Liver (tissue), 10 donors: ENCODE measurements at places on chromosomes 3 and 15.

DNA sequence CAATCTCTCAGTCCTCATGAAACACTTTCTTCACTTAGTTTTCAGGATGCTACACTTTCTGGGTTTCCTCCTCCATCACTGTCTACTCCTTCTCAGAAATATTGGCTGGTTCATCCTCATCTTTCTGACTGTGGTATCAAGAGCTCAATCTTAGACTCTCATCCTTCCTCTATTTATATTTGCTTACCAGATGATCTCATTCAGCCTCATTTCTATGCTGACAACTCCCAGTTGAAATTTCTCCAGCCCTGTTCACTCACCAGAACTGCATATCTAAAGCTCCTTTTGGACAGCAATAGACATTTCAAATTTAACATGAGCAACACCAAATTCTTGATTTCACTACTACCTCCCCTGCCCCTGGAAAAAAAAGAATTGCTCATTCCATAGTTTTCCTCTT is 48.0 kb upstream of the FBN1 start:
- no peak for DNase-seq

- no peak for DNase-seq
These were observed 806.3 kb downstream of the DIPK2A start for GRCh38 chr3:144777906-144778305.

GRCh38 chr15:86588413-86588812 is 508.7 kb downstream of the AGBL1 start:
- DNase-seq = no peak

GRCh38 chr3:23487015-23487414 is 283.9 kb downstream of the UBE2E2 start:
- DNase-seq = no peak

DNA sequence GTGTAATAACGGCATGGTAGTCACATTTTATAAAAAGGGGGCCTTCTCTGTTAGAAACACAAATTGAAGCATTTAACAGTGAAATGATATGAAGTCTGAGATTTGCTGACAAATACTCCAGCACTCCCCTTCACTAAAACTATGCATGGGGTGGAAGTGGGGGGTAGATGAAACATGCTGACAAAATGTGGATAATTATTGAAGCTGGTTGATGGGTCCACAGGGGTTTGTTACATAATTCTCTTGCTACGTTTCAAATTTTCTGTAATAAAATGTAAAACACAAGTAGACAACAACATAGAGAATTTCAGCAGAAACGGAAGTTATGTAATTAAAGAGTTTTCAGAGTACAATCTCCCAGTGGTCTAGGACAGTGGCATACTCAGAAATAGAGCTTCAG is 37.0 kb downstream of the MCF2L2 start:
- no peak for DNase-seq

DNA sequence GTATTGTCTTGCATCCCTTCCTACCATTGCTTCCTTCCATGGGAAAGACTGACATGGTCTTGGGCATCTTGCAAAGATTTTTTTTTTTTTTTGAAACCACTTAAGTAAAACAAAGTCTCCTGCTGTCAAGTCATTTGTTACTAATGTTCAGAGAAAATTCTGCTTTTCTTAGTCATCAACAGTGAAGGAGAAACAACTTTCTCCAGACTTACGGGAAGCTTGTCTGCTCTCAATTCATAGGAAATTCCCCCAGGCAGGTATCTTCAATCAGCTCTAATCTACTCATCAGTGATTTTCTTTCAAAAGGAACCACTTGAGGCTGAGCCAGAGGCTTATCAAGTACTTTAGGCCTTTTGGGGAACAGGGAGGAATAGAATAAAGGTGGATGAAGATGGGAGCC is 15.9 kb upstream of the DRD3 start:
- no peak for DNase-seq

GRCh38 chr3:139636511-139636910 is 41.3 kb downstream of the NMNAT3 start:
- no peak for DNase-seq

- DNase-seq = no peak
These were observed 843.6 kb upstream of the ALCAM start for GRCh38 chr3:104523136-104523535.

DNA sequence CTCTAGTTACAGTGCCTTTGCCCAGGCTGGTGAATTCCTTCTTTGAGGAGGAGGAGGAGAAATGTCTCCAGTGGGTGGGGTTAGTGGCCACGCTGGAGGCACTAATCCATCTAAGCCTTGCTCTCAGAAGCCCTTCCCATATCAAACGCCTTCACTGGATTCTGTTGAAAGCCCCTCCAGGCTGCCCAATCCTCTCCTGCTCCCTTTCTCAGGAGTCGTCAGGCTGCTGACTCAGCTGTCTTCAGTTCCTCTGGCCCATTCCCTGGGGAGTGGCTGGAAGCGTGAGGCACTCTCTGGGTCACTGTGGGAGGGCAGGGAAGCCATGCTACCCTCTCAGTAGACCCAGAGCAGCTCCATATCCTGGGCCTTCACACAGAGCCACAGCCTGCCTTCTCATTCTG is 2.7 kb downstream of the AP2M1 start:
- DNase-seq = no peak
